ENCODE measurements at places on chromosomes 5 and 9.

- DNase-seq: peak; percentile 54
These were observed 71.2 kb upstream of the PARP8 start for GRCh38 chr5:50595199-50595598.

GRCh38 chr5:136332223-136333015 is 32.9 kb downstream of the TRPC7 start:
- DNase-seq: no peak

DNA sequence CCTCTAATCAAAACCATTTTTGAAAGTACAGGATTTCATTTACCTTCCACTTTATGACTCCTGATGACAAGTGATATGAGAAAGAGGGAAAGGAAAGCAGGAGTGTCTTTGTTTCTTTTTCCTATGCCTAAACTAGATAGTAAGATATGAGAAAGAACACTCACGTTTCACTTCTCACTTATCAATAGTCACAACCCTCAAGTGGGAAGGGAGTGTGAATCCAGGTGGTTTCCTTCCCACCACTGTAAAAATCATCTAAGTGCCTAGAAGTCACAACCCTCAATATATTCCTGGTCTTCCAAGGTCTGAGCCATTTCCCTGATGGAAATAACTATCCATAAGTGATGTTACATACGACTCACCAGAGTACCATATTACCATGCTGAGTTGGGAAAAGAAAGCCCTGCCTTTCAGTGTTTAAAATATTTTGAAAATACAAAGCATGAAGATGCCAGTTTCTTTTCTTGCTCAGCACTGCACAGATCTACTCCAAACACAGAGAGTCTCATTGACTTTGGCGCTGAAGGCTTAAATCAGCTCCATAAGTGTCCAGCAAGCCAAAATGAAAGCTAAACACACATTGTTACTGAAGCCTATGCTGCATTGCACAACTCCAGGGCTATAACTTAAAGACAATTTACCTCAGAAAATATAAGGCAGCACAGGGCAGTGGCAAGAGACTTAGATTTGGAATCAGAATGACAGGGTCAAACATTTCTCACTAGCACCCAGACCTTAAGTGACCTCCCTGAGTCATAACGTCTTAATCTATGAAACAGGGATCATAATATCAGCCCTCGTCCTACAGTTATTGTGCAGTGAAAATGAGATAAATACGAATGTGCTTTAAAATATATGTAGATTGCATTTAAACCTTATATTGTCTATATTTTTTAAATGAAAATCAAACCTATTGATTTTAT is 301.2 kb downstream of the KIAA0825 start:
- no peak for DNase-seq

DNA sequence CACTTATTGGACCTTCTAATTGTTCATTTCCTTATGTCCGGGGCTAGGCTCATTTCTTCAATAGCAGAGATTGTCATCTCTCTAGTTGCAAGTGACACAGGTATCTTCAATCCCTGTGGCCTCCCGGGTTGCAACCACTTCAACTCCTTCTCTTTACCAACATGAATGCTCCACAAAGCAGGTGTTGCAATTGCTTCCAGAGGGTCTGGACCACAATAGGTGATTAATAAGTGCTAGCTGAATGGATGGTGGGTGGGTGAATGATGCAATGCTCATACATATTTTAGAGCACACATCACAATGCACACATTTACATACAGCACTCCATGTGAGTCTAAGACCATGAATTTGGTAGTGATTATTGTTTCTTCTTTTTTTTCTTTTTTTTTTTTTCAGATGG is 2.6 kb downstream of the CEMIP2 start:
- no peak for DNase-seq

DNA sequence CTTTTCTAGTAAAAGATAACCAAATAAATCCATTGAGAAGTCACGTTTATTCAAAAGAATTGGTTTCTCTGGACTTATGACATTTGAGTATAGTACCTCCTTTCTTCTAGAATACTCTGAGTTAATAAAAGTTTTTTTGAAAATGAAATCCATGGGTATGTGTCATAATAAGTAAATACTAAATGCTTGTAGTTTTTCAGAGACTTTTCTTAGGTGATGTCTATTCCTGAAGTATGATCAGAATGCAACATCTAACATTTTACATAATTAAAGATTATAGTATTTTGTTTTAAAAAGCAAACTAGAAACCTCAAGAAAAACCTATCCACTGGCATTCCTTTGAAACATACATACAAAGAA is 63.2 kb downstream of the NFIB start:
- DNase-seq: no peak
